Cardiac septum (tissue), 1 donor: ENCODE measurements at places on chromosomes 6 and 20. TPM values are rescaled to one million over a fixed set of nuclear protein-coding genes. Genes with fewer than 3 reads are reported as not detected.

Gene MYLK2
- total RNA-seq, result 0.11 TPM

Gene BLOC1S5
- 10.8 TPM for total RNA-seq

Gene NRSN1
- not detected for total RNA-seq

Gene CYB5R4
- 16.8 TPM for total RNA-seq

Gene HSPA12B
- 9.2 TPM for total RNA-seq

Gene CRISP3
- total RNA-seq, result 0.32 TPM

Gene TNXB
- total RNA-seq, result 59.9 TPM

Gene BPI
- total RNA-seq, result 0.40 TPM

Gene GDAP1L1
- total RNA-seq, result 0.67 TPM

Gene DNAH8
- 0.03 TPM for total RNA-seq

Gene RAD21L1
- not detected for total RNA-seq

Gene L3MBTL1
- 7.9 TPM for total RNA-seq

Gene ZNF391
- total RNA-seq, result 0.62 TPM

Gene CGA
- not detected for total RNA-seq

Gene PRKN
- 23.2 TPM for total RNA-seq

Gene TMEM170B
- 4.2 TPM for total RNA-seq

- no peak for DNase-seq
These were observed 18.7 kb downstream of the BTN3A1 start for GRCh38 chr6:26420688-26421171.

GRCh38 chr6:3085074-3085473 lies 16.8 kb downstream of the RIPK1 start:
- DNase-seq, result no peak

GRCh38 chr6:20119485-20119884 lies 92.8 kb downstream of the MBOAT1 start:
- DNase-seq, result no peak

- DNase-seq, result no peak
These were observed 160.8 kb upstream of the TNFAIP3 start for GRCh38 chr6:137706083-137706750.

GRCh38 chr20:24998631-24999445 lies 6.3 kb upstream of the APMAP start:
- DNase-seq, result peak; percentile 33

- peak; percentile 89 for DNase-seq
These were observed 66.4 kb downstream of the STX11 start for GRCh38 chr6:144216668-144217218.

DNA sequence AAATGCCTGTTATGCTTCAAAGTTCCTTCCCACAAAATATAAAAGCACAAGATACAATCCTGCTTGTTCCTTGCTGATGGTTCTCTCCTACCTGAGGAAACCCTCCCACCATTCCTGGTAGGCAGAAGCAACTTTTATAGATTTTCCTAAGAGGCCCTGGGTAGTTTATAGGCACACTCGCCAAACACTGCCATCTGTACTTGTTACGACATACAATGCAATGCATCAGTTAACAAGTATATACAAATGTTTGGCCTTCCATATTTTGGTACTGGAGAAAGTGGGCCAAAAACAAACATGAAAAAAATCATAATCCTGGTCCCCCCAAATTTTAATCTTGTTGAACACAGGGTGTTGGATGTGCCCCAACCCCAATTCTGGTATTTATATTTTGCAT lies 16.6 kb downstream of the MCM9 start:
- DNase-seq, result no peak

- DNase-seq, result no peak
These were observed 23.3 kb upstream of the OSTM1 start for GRCh38 chr6:108097882-108098281.

- DNase-seq, result no peak
These were observed 61.1 kb downstream of the ZBTB2 start for GRCh38 chr6:151330130-151330696.

DNA sequence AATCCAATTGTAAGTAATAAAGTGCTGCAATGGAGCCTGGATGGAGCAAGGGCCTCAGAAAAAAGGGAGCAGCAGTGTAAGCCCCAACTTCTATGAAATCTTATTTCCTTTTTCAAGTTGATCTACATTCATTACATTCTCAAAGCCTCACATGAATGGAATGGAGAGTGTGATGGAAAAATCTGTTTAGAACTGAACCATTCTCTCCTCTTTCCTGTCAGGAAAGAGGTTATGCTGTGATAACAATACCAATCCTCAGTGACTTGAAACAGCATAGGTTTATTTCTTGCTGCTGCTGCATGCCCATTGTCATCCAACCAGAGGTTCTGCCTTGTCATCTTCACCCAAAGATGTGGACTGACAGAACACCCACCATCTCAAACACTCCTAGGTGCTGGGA lies 8.9 kb upstream of the OR2H2 start:
- no peak for DNase-seq

DNA sequence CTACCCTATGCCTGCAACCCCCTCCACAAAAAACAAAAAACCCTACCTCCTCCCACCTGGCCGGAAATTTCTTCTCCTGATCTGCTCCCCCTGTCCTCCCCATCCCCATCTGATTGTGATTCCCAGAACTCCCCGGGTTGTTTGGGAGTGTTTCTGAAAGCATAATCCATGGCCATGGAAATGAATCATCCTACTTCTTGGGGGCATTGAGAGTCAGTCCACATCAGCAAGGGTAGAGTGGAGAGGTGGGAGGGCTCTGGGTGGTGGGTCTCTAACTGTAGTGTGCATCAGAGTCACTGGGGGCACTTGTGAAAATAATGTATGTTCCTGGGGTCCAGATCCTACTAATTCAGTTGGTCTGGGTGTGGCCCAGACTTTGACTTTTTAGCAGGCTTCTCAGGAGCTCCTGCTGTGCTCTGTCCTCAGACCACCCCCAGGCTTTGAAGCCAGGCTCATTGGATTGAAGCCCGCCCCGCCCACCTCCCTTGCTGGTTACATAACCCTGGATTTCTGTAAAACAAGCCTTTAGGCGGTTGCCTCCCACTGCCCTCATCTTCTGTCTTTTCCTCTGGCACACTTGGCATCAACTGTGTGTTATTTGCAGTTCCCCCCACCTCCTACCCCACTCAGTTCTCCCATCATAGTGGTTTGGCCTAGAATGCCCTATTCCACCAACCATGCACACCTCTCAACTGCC lies 10.5 kb downstream of the PIGT start:
- DNase-seq, result no peak

GRCh38 chr6:116434056-116434725 lies 27.0 kb upstream of the CALHM6 start:
- DNase-seq, result no peak

- DNase-seq, result no peak
These were observed 8.4 kb upstream of the R3HDML start for GRCh38 chr20:44328428-44328827.

DNA sequence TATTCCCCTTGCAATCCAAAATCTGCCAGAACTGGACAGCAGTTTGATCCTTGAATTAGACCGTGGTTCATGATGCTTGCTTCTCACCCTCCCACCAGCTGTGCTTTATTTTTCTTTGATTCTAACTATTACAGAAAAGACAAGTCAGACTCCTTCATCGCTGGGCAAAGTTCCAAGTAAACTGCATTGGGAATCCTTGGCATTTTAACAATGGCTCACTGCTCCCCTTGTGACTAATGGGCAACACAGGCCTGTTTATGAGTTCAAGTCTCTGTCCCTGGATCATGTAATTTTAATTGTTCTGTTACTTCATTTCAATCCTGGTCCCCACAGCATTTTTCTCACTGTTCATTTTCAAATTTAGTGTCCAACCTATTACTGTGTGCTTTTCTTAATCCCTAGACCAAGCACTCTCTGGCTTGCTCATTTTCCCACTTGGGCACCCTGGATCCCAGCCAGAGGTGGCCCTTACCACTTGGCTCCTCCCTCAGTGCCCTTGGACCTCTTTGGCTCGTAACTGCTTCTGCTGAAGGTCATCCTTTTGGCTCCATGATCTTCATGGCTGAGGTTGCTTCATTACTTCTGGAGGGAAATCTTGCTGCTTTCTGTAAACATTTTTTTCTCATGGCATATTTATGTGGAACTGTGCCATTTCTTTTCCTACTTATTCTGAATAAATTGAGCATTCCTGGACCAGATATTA lies 32.8 kb downstream of the PSMB9 start:
- no peak for DNase-seq

DNA sequence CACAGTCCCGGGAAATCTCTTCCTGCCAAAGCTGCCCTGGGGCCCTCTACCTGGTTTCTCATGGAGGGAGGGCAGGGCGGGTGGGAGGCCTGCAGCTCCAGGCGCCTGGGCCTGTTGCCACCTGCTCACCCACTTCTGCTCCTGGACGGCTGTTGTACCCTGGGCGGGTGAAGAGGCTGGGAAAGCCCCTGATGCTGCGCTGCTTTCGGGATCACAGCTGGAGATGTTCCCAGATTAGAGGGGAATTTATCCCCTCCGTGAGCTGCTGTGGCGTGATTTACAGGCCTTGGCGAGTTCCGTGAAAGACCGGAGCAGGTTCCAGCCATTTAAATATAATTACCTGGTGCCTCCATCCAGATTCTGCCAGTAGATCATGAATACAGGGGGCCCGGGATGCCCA lies 12.3 kb upstream of the VSTM2L start:
- no peak for DNase-seq

GRCh38 chr20:38067717-38068365 lies 34.3 kb downstream of the RPRD1B start:
- DNase-seq, result no peak

- DNase-seq, result no peak
These were observed 26.8 kb downstream of the ZBTB9 start for GRCh38 chr6:33481192-33481591.

GRCh38 chr6:13032566-13032965 lies 295.8 kb downstream of the TBC1D7 start:
- no peak for DNase-seq

- DNase-seq, result no peak
These were observed 218.3 kb downstream of the PREX1 start for GRCh38 chr20:48609491-48609978.
